Fibroblast of lung (primary cell): ENCODE measurements at places on chromosomes 4 and X. TPM values are rescaled to one million over a fixed set of nuclear protein-coding genes. Genes with fewer than 3 reads are reported as not detected.
A peak's percentile ranks its signal among the peaks of the same experiment; 100 is the strongest.

Gene DOK7
- total RNA-seq: under 0.01 and 0.17 TPM in 2 replicates

Gene TMPRSS11E
- total RNA-seq: not detected in 2 replicates

Gene STAP1
- not detected in 2 replicates for total RNA-seq

GRCh38 chr4:150395872-150396271 lies 186.1 kb upstream of the MAB21L2 start:
- no peak for DNase-seq

- no peak for DNase-seq
Observed at GRCh38 chrX:151239751-151240150, 63.4 kb downstream of the GPR50 start.

DNA sequence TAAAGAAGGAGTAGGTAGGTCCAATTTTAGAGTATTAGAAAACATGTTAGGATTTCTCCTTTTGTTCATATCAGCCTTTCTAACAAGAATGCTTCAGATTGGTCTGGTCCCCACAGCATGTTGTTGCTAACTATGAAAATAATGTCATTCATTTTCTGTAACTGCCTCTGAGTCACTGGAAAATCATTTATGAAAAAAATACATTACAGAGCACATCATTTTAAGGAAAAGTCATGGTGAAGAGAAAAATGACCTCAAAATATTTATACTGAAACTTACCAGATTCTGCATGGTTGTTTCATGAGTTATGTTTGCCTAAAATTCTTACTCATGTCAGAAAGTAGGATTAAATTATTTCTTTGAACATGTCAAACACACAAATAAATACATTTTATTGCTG lies 35.2 kb downstream of the DTHD1 start:
- DNase-seq: peak; percentile 15

GRCh38 chr4:144204431-144204830 lies 63.9 kb upstream of the GYPA start:
- no peak for DNase-seq

- no peak for DNase-seq
Observed at GRCh38 chr4:104818579-104818978, 323.9 kb upstream of the CXXC4 start.

DNA sequence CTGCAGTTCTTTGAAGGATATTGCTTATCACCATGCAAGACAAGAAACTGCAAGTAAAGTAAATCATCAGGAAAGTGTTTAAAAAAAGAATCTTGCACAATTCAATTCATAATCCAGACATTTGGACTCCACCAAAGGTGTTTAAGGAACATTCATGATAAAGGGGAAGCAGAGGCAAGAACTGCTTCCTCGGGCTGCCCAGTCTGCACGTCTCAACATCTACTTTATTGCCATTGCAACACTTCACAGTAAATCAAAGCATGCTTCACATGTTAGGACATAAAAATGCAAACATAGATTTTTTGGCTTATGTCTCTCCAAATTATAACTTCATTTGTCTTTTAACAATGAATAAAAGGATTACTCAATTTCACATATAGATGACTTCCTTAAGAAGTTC lies 42.5 kb downstream of the MID1 start:
- peak; percentile 27 for DNase-seq

- DNase-seq: no peak
Observed at GRCh38 chr4:38084877-38085711, 124.9 kb downstream of the PTTG2 start.
